ENCODE measurements at places on chromosomes 4 and X.

DNA sequence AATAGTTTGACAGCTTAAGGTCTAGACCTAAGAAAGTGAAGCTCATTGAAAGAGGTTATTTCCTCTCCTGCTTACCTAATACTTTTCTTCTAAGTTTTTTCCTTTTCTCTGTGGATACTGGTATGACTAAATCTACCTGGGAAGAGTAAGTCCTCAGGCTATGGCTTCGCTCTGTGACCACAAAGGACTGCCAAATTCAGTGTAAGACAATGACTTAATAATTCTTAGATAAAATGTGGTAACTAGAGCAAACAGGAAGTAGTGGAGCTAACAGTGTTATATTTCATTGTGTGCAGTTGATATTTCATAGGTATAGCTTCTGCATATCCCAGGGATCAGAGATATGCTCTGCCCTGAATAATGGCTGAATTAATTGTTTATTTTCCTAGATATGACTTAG lies 418.9 kb downstream of the CCSER1 start:
- DNase-seq = no peak

DNA sequence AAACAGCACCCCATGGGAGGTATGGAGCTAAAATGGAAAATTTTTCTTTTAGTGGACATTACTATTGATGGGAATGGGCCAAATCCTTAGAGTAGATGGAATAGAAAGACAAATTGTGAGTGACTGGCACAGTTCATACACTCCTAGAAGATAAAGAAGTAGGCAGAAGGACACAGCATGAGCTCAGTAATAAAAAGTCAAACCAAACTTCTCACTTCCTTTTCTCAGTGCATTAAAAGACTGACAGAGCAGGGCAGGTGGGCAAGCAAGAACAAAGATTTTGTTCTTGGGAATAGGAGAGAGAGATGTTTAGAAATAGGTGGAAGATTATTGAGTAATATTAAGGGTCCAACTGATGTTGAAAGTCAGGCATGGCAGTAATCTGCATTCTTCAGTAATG lies 132.5 kb downstream of the ATP10D start:
- DNase-seq = no peak

GRCh38 chrX:150051096-150051495 lies 112.8 kb upstream of the EOLA2 start:
- DNase-seq = no peak

DNA sequence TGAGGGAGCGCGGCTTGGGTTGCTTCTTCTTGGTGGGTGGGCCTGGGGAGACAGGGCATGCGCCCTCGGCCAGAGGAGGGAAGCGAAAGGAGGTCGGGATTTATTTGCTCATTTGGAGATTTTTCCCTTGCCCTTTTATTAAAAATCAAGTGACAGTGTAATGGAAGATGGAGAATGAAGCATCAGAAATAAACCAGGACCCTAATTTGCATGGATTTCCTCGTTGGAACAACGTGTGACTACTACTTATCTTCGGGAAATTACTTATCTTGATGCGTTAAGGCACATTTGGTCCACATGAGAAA lies 709 bp upstream of the CLOCK start:
- no peak for DNase-seq

DNA sequence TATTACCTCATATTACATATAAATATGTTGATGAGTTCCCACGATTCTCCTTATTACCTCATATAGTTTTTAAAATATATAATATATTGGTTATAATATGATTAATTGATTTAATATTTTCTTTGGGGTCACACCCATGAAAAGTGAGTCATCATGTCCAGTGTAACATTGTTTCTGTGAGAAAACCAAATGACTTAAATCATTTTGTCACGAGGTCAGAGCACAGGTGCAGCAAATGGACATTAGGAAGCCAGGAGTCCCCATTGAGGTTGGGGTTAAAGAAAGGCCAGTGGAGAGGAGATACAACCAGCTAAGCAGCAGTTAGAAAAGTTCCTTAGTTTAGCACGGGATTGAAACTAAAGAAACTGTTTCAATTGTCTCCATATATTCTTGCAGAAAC lies 133.9 kb upstream of the RAPGEF2 start:
- DNase-seq = no peak

- DNase-seq = no peak
Observed at GRCh38 chr4:140689623-140690022, 66.6 kb downstream of the TBC1D9 start.

- DNase-seq = no peak
Observed at GRCh38 chr4:157521906-157522305, 301.4 kb downstream of the GRIA2 start.

DNA sequence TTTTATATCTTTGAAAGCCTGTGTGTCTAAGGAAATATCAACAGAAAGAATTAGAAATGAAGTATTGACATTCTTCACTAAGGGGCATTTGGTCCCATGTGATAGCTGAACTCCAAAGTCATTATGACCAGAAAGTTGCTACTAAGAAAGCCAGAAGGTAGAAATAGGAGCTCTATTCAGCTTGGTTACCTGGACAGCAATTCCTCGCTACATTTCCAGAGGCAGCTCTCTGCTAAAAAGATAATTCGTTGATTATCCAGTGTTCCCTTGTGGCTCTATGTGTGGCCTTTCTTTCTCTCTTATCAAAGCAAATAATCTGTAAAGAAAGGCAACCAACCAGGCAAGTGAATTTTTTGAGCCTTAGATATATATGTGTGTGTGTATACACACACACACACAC lies 341.3 kb downstream of the ADGRL3 start:
- DNase-seq = no peak
